ENCODE measurements at places on chromosomes 5 and 9.

DNA sequence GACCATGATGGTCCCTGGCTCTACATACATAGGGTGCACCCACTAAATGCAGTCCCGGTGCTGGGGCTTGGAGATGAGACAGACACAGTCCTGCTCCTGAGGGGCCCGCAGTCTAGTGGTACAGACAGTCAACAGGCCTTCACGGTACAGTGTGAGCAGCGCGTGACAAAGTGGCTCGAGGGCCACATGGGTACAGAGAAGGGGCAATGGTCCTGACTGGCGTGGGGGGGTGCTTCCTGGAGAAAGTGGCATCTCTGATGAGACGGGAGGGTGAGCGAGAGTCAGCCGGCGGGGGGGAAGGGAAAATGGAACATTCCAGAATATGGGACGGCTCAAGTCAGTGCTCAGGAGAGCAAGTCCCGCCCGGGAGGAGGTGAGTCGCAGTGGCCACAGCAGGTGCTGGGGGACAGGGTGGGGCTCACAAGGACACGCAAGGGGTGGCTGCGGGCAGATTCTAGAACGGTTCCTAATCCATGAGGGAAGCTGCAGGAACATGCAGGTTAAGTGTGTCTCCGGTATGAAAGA, 38.0 kb downstream of the WHRN start:
- DNase-seq = no peak

GRCh38 chr5:131846536-131846935, 49.7 kb upstream of the FNIP1 start:
- DNase-seq = no peak

- DNase-seq = no peak
These were observed 18.2 kb downstream of the FAF2 start for GRCh38 chr5:176466245-176466871.

DNA sequence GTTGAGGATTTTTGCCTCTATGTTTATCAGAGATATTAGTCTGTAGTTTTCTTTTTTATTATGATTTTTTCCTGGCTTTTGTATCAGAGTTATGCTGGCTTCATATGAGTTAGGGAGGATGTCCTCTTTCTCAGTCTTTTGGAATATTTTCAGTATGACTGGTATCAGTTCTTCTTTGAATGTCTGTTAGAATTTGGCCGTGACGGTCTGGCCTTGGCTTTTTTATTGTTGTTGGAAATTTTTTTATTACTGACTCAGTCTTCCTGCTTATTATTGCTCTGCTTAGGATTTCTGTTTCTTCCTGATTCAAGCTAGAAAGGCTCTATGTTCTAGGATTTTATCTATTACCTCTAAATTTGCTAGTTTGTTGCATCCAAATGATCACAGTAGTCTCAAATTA, 421.9 kb downstream of the CDH10 start:
- DNase-seq = peak; percentile 39

DNA sequence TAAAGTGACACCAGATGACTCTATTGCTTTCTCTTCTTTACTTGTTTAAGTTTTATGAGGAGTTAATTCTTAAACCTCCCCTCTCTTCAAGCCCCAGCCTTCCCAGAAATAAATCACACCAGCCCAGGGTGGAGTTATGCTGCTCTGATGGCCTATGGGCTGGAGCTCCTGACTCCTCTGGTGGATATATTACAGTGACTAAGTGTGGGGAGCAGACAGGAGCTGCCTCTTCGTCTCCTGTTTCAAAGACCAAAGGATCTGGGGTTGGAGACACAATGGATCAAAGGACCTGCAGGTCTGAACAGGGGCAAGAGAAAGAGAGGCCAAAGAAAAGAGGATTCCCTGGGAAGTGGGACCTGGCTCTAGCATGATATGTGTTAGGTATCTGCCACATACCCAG, 312.0 kb upstream of the MSX2 start:
- no peak for DNase-seq

DNA sequence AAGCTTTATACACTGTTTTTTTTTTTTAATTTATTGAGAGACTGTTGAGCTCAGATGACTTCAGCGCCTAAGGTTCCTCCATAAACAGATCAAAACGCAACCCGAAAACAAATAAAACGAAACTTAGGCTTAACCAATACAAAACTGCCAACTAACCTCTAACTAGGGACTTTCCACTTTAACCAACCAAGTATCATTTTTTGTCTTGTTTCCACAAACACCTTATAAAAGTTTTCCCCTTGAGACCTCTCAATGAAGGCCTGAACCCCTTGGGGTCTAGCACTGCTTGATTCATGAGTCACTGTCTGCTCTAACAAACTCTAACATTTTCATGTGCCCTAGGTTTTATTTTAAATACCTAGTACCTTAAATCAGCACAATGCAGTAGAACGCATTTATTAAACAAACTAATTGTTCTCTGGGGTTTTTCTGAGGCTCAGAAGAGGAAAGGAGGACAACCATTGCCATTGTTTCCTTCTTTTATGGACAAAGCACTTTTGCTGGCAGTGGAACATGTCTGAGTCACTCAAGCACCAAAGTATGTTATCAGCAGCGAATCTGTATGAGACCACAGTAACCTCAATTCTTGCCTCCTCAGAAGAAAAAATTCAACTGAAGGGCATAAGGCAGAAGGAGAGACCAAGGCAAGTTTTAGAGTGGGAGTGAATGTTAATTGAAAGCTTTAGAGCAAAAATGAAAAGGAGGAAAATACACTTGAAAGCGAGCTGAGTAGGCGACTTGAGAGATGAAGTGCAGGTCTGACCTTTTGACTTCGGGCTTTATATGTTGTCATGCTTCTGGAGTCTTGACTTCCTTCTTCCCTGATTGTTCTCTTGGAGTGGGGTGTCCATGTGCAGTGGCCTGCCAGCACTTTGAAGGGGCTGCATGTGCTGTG, 97.7 kb upstream of the HCN1 start:
- no peak for DNase-seq

DNA sequence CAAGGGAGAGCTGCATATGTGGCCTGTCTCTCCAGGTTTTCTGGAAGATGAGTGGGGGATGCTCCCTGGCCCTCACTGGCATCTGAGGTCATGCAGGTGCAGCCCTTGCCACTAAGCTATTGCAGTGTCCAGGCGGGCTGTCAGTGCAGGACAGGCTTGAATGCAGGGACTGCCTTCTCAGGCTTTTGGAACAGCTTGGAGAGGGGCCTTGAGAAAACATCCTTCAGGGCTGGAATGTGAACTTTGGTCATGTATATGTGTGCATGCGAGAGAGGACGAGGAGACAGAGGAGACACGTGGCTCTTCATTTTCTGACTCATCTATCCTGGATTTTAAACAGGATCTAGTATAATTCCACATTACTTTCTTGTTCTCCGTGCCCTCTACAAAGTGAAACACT, 90.3 kb downstream of the MACROH2A1 start:
- DNase-seq = no peak

GRCh38 chr5:1799110-1799601, 481 bp downstream of the MRPL36 start:
- DNase-seq = no peak

GRCh38 chr5:52892242-52892878, 96.8 kb upstream of the ITGA2 start:
- DNase-seq = no peak

- no peak for DNase-seq
These were observed 20.7 kb downstream of the GOLGA2 start for GRCh38 chr9:128254855-128255759.

GRCh38 chr5:102663749-102664530, 91.2 kb upstream of the PAM start:
- DNase-seq = no peak

- no peak for DNase-seq
These were observed 41.0 kb downstream of the TSTD2 start for GRCh38 chr9:97592126-97592525.

DNA sequence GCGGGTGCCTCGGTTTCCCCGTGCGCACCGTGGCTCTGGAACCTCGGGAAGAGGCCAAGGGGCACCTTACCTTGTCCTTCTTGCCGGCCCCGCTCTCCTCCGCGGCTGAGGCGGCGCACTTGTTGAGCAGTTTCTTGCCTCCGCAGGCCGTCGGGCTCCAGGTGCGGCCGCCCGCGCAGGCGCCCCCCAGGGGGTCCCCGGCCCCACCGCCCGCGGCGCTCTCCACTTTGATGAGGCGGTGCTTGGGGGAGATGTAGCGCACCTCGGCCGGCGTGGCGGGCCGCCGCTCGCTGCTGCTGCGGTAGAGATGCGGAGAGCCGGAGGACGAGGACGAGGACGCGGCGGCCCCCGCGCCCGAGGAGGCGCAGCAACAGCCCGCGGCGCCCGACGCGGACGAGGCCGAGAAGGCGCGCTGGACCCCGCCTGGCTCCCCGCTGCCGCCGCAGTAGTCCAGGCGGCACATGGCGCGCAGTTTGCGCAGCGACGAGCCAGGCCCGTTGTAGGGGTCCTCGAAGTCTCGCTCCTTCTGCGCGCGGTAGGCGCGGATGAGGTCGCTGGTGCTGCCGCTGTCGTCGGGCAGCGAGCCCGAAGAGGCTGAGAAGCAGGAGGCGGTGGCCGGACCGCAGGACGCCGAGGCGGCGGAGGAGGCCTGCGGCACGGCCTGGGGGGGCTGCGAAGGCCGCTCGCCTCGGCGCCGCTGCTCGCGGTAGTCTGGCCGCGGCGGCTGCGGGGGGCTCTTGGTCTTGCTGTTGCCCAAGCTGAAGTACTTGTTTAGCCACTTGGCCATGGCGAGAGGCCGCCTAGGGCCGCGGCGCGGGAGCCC, 957 bp downstream of the SHB start:
- no peak for DNase-seq

DNA sequence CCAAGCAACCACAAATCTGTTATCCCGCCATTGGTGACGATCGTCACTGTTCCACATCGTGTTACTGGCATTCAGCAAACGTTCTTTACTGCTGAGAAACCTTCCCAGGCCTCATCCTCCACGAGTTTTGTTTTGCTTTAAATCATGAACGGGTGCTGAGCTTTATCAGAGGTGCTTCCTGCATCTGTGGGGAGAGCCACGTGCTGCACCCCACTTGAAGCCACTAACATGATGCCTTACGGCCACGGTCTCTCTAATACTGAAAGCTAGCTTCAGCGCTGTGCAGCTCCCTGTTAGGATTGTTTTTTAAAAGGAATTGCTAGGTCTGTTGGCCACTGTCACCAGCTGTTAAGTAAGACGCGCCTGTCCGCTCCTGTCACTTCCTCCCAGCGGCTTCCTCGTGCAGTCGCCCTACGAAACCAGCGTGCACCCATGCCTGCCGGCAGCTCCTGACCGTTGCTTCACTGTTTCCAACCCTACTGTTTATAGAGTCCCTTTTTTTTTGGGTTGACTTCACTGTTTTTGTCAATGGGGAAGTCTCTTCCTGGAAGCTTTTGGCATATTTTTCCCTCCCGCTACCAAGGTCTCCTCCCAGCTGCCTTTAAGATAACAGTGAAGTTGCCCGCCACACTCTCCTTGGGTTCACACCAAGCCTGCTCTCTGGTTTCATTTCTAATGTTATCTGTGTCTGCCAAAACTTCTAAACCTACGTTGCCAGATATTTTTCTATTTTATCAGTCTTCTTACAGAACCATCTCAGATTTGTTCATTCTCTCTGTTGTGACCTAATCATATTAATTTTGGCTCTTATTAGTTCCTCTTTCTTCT, 20.3 kb downstream of the LPCAT1 start:
- DNase-seq = no peak

GRCh38 chr5:81213070-81213469, 20.1 kb upstream of the CKMT2 start:
- no peak for DNase-seq

DNA sequence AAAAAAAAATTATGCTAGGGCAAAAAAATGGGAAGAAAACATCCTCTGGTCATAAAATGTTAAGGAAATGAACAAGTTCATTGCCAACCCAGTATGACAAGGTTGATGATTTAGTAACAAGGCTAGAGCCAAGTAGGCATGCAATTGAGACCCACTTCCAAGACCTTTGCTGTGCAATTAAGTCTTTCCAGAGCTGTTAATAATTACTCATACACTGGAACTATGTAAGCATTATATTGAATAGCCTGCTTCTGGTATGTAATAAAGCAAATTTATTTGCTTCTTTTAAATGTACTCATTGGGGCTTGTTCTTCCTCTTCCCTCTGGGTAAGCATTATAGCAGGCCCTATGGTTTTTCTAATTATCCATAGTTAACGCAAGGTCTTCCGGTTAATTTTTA, 32.5 kb upstream of the SNAPC3 start:
- no peak for DNase-seq

DNA sequence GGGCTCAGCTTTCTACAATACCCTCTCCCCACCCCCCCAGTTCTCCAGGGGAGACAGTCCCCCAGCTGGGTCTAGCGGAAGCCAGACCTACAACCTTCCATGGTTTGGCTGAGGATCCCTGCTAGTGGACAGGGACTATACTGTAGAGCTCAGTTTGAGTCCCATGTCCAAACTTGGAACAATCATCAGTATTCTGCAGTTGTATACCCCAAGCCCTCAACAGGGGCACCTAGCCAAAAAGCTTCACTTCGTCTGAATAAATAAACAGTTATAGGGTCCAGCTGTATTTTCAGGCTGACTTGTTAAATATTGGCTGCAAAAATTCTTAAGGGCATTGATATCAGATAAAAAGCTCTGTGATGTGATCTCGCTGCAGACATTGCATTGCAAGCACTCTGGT, 15.4 kb upstream of the C9 start:
- no peak for DNase-seq

- DNase-seq = no peak
These were observed 22.0 kb upstream of the ANKRD34B start for GRCh38 chr5:80592105-80592504.

- peak; percentile 77 for DNase-seq
These were observed 3.7 kb downstream of the SLC31A2 start for GRCh38 chr9:113154471-113154870.

DNA sequence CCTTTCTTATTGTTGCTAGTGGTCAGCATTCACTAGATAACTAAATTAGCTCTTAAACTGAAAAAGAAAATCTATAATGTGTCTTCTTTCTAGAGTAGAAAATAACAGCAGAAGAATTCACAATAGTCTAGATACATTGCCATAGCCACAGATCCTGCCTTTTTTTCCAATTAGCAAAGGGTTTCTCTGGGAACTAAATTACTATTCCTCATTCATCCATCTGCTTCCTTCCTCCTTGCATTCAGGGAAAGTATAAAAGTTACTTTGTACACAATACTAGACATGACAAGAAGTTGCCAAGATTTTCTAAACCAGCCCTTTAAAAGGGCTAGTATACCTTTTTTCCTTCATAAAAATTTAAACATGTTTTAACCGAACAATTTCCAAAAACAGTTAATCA, 21.2 kb upstream of the WDR41 start:
- DNase-seq = no peak

GRCh38 chr5:10017786-10018185, 231.9 kb downstream of the ATPSCKMT start:
- no peak for DNase-seq

GRCh38 chr5:120817044-120817985, 353.2 kb downstream of the PRR16 start:
- no peak for DNase-seq

DNA sequence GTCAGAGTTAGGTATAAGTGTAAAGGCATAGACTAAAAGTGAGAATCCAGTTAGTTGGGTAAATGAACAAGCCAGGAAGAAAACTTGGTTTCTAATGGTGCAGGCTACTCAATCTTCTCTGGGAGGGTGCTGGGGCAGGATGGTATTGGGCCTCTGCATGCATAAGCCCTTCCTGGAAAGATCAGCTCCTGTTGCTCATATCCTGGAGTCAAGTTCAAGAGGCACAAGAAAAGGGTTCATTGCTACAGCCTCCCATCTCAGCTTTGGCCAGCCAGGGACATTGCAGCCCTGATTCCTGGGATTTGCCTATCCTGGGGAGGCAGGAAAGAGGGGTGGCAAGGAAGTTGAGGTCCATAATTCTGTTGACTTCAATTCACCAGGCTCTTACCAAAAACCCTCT, 40.7 kb upstream of the ATP6V1G1 start:
- DNase-seq = no peak

GRCh38 chr9:99561509-99561917, 260.2 kb upstream of the NR4A3 start:
- no peak for DNase-seq

- no peak for DNase-seq
These were observed 1.8 kb downstream of the CDKN2B-AS1 start for GRCh38 chr9:21996438-21996837.
